ENCODE measurements at places on chromosomes 12 and 14. TPM values are rescaled to one million over a fixed set of nuclear protein-coding genes. Genes with fewer than 3 reads are reported as not detected.
A peak's percentile ranks its signal among the peaks of the same experiment; 100 is the strongest.

DNA sequence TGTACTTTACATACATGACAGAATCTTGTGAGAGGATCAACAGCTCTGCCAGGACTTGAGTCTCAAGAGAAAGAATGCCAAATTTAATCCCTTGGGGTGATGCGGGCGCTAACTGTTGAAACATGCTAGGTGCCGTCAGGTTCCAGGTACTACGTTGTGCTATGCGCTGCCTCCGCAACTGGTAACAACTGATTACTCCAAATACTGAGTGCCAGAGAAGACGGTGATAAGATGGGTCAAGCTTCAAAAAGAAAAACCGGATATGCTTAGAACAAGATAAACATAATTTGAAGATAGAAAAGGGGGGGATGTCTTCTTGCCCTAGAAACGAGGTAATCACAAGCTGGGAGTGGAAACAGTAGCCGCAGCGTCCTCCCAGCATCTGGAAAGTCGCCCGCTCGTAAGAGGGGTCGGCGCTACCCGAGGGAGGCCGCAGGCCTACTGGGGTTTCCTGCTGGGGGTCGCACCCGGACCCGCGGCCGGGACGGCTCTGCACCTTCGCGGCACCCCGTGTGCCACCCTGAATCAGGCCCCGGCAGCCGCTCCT, 678 bp downstream of the ZBTB25 start:
- no peak for DNase-seq

DNA sequence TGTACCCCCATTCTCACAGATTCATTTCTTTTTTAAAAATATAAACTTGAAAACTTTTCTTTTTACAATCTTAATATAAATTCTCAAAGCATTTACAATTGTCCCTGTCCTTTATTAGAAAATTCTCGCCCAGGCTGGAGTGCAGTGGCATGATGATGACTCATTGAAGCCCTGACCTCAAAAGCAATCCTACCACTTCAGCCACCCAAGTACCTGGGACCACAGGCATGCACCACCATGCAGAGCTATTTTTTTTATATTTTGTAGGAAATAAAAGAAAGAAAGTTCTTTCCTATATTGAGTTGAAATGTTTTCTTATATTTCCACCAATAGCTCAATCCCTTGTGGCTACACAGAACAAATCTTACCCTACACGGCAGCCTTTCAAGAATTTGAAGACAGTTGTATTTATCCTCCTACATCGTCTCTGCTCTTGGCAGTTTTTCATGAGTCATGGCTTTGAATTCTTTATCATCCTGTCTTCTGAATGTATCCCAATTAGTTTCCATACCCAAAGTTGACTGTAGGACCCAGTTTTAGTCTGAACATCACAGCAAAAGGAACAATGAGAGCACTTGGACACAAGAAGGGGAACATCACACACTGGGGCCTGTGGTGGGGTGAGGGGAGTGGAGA, 52.4 kb downstream of the SYT1 start:
- no peak for DNase-seq

DNA sequence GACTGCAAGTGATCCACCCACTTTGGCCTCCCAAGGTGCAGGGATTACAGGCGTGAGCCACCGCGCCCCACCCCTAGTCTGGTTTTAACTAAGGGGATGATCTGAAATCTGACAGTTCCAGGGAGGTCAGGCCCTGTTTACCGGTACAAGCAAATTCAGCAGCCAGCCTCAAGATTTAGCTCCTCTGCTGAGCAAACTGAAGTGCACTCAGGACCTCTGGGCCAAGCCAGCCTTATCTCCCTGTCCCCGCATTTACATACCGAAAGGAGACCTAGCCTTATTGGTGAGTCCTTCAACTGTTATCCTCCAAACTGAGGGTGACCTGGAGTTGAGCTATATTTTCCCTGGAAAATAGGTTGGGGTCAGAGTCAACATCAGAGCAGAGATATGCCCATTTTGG, 835 bp upstream of the ABHD4 start:
- no peak for DNase-seq

GRCh38 chr12:49292729-49293055, 2.3 kb upstream of the PRPH start:
- no peak for DNase-seq

DNA sequence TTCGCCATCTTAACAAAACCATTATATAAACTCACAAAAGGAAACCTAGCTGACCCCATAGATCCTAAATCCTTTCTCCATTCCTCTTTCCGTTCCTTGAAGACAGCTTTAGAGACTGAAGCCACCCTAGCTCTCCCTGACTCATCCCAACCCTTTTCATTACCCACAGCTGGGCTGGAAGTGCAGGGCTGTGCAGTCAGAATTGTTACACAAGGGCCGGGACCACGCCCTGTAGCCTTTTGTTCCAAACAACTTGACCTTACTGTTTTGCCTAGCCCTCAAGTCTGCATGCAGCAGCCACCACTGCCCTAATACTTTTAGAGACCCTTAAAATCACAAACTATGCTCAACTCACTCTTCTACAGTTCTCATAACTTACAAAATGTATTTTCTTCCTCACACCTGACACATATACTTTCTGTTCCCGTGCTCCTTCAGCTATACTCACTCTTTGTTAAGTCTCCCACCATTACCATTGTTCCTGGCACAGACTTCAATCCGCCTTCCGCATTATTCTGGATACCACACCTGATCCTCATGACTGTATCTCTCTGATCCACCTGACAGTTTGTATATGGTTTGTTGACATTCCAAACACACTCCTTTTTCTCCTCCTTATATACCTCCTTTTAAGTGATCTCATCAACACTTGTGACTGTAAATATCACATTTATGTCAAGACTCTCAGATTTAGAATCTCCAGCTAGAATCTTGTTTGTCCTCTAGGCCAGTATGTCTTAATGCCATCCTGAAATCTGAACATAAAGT, 208.7 kb downstream of the KITLG start:
- no peak for DNase-seq

DNA sequence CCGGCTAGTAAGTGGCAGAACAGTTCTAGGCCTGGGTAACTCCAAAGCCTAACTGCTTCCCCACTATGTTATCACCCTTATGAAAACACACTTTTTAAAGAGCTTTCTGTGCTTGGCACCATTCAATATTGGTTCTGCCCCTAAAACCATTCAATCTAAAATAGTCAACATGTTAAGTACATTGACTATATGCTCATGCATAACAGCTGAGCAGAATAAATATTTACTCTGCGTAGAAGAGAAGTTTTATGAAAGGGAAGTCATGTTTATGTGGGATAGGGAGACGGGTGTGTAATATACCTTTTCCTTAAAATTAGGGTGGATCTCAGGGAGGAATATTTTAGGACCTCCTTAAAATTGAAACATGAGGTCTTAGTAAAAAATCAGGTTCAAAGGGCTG, 80.5 kb downstream of the SAMD4A start:
- DNase-seq: no peak

GRCh38 chr12:843609-844008, 91.2 kb downstream of the WNK1 start:
- no peak for DNase-seq

GRCh38 chr12:3723916-3724805, 28.7 kb downstream of the CRACR2A start:
- no peak for DNase-seq

GRCh38 chr12:76180401-76181277, 96.2 kb upstream of the NAP1L1 start:
- no peak for DNase-seq

- DNase-seq: no peak
Measured at GRCh38 chr12:81206429-81206828, 128.6 kb downstream of the ACSS3 start.

- DNase-seq: no peak
Measured at GRCh38 chr12:100656856-100657255, 83.4 kb downstream of the GAS2L3 start.

- no peak for DNase-seq
Measured at GRCh38 chr12:11687528-11687927, 38.1 kb downstream of the ETV6 start.

GRCh38 chr12:122422730-122423257, 325 bp upstream of the CLIP1 start:
- DNase-seq: peak; percentile 20

GRCh38 chr12:105212438-105212837, 23.5 kb downstream of the APPL2 start:
- DNase-seq: no peak

- DNase-seq: peak; percentile 2
Measured at GRCh38 chr12:34399631-34400410, 377.5 kb downstream of the ALG10 start.

GRCh38 chr14:92866901-92867865, 55.8 kb upstream of the CHGA start:
- DNase-seq: no peak

DNA sequence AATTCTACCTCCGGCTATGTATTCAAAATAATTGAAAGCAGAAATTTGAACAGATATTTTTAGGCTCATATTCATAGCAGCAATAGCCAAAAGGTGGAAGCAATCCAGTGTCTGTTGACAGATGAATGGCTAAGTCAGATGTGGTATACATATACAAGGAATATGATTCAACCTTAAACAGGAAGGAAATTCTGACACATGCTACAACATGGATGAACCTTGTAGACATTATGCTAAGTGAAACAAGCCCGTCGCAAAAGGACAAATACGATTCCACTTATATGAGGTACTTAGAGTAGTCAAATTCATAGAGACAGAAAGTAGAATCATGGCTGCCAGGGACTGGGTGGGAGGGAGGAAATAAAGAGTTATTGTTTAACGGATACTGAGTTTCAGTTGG, 331.6 kb downstream of the PCNX1 start:
- DNase-seq: no peak

- DNase-seq: no peak
Measured at GRCh38 chr12:116619246-116619645, 60.1 kb downstream of the MAP1LC3B2 start.

DNA sequence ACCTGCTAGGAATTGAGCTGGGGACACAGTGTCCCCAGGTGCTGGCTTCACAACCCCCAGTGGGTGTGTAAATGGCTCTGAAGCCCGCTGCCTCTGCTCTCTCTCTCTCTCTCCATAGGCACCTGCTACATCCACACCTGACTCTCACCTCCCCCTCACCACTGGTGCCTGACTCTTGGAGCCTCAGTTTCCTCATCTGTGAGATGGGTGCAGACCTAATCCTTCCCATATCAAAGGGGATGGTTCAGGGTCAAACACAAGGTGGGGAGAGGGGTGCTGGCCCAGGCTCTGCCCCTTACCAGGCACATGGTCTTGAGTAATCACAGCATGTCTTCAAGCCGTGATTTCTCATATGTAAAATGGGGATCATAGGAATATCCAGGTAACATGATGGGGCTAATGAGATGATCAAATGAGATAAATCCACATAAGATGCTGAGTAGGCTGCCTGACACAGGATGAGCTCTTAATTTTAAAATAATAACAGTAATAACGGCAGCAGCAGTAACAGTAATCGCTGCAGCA, 37.6 kb downstream of the TESC start:
- no peak for DNase-seq

GRCh38 chr12:95304673-95305198, 87.1 kb downstream of the VEZT start:
- no peak for DNase-seq

DNA sequence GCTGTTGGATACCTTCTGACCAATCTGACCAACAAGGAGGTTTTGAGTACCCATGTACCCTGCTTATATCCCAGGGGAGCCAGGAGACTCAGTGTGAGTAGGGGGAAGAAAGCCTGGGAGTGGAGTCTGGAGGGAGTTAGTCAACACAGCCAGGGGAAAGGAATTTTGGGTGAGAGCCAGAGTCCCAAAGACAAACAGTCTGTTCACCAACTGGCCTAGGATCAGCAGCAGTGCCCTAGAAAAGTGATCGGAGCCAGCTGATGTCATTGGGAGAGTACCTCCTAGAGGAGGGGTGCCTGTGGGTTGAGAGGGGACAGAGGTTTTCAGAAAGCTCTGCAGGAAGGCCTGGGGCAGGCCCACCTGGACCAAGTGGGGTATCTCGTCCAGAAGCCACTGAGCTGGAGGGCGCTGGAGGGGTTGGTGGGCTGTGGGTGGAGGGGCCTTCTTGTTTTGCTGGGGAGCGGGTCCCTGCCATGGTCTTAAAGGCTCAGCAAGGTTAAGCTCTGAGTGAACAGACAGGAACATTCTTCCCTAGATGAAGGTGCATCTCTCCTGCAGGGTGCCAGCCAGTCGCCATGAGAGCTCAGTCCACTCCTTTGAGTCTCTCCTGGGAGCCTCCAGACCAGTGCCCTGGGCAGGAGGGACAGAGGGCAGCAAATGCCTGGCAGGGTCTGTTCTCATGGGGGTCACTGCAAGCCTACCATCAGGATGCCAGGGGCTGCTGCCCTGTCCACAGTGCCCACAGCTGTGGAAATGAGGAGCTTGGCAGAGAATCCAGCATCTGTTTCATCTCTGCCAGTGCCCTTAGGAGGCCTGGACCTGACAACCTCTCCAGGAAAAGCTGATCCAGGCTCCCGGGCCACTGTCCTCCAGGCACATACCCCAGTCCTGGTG, 63.6 kb downstream of the CHGA start:
- DNase-seq: peak; percentile 72

- DNase-seq: no peak
Measured at GRCh38 chr14:64979336-64980074, 7.2 kb upstream of the FNTB start.

- no peak for DNase-seq
Measured at GRCh38 chr14:29039171-29039570, 272.6 kb downstream of the FOXG1 start.

DNA sequence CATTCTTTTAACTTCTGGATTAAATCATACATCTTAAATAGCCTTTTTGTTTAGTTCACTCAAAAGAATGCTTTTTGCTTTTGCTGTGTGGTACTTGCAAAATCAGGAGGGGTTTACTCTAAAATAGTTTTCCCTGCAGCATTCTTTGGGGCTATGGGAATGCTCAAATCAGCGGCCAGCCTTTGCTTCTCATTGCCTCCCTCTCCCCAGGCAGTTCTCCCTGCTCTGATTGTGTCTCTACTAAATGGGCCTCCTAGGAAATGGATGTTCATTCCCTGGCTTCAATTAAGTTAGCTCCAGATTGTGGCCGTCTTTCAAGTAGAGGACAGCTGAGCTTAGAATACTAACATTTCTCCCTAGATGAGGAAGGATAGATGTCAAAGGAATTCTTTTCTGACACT, 4.4 kb downstream of the TULP3 start:
- DNase-seq: no peak

GRCh38 chr12:109766251-109766778, 52.7 kb downstream of the FAM222A start:
- no peak for DNase-seq

- DNase-seq: no peak
Measured at GRCh38 chr12:25307818-25308217, 57.1 kb upstream of the KRAS start.

GRCh38 chr12:109093022-109093918, at the start of gene ALKBH2:
TSS of gene ALKBH2 (minus strand) at chr12:109093472. CDS start at chr12:109092786, 686 bp downstream.
- DNase-seq: peak; percentile 94

TAS2R19 gene
- 0.25 TPM for total RNA-seq

CACNA1C gene
- 199 TPM for total RNA-seq

BBOF1 gene
- 3.1 TPM for total RNA-seq

OASL gene
- 0.92 TPM for total RNA-seq

SP7 gene
- total RNA-seq: not detected

ZNF385A gene
- total RNA-seq: 4.7 TPM

JPH4 gene
- 0.06 TPM for total RNA-seq

PSME2 gene
- 347 TPM for total RNA-seq

PLCZ1 gene
- total RNA-seq: 0.88 TPM

GRIN2B gene
- not detected for total RNA-seq

CFAP251 gene
- 4.6 TPM for total RNA-seq

GZMB gene
- total RNA-seq: 19.2 TPM

SPIC gene
- not detected for total RNA-seq
